ENCODE measurements at places on chromosomes 13 and 19.

DNA sequence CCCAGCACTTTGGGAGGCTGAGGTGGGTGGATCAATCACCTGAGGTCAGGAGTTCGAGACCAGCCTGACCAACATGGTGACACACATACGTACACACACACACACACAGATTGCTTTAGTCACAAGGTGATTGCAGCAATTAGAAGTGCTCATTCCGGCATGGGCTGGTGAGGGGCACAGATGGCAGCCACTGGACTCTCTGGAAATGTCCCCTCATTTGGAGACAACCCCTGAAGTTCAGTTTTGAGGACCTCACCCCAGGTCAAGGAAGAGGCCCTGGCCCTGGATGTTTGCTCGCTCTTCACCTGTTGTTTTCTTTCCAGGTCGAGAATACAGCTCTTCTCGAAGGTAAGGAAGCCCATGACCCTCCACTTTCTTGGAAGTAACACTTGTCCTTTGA lies 6.1 kb downstream of the ZNF296 start:
- DNase-seq, result no peak

DNA sequence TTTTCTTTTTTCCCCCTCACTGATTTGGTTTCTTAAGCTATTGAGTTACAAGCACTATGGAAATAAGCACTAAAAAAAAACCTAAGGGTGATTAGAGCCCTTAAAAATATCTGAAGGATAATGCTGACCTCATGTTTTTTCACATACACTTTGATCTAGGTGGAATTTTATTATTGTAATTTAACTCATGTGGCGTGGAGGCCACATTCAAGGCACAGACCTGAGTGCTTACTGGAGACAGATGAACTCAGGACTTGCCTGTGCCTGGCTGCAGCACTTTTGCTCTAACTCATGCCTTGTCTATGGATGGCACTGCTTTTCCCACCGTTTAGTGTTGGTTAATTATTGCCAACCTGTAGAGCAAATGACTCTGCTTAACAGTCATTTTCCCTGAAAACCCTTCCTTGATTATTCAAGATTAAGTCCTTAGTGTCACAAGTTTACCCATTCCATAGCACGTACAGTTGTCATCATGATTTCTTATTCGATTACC lies 541.4 kb downstream of the GPC6 start:
- DNase-seq, result no peak

DNA sequence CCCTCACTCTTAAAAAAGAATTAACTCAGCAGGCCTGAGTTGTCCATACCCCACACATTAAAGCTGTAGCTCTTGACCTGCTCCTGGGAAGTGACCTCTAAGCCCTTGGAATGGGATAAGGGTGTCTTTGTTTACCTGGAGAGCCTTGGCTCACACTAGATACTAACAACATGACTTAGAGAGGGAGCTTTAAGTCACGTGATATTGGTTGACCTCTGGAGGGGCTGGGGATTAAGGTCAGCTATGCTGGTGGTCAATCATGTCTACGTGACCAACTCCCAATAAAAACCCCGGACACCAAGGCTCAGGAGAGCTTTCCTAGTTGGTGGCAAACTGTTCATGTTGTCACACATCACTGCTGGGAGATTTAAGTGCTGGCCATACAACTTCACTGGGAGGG lies 2.9 kb downstream of the NWD1 start:
- no peak for DNase-seq

DNA sequence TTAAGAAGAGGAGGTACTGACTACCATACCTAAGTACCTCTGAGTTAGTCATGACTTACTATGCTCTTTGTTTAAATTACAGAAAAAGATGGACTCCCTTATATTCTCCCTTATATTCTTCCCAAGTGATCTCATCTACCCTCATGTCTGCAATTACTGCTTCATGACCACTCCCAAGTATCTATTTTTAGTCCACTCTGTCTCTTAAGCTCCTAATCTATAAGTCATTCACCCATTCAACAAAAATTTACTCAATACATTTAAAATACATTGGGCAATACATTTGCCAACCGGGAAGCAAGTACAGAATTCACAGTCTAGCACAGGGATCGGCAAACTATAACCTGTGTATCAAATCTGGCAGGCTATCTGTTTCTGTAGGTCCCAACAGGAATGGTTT lies 42.6 kb downstream of the KPNA3 start:
- DNase-seq, result no peak

- DNase-seq, result no peak
Observed at GRCh38 chr13:91805605-91806004, 407.2 kb downstream of the GPC5 start.

DNA sequence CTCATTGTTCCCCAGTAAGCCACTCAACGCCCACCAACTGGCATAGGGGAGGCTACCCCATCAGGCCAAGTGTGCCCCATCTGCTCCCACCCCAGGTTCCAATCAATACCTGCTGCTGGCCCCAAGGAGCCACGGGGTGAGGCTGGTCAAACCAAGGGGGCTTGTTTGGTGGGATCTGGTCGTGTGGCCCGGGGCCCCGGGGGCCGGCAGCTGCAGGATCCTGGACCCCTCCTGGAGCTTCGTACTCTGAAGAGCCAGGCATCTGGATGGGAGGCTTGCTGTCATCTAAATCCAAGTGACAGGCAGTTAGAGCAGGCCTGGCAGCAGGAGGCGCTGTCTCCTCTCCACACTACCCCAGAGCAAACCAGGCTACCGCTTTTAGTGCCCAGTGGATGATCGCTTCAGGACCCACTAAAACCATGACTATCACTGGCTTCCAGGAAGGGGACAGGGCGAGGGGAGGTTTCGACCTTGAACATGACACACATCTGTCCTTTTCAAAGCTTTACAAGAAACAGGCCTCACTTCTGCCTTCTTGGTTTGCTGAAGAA lies 14.2 kb downstream of the CHERP start:
- DNase-seq, result peak; percentile 39

DNA sequence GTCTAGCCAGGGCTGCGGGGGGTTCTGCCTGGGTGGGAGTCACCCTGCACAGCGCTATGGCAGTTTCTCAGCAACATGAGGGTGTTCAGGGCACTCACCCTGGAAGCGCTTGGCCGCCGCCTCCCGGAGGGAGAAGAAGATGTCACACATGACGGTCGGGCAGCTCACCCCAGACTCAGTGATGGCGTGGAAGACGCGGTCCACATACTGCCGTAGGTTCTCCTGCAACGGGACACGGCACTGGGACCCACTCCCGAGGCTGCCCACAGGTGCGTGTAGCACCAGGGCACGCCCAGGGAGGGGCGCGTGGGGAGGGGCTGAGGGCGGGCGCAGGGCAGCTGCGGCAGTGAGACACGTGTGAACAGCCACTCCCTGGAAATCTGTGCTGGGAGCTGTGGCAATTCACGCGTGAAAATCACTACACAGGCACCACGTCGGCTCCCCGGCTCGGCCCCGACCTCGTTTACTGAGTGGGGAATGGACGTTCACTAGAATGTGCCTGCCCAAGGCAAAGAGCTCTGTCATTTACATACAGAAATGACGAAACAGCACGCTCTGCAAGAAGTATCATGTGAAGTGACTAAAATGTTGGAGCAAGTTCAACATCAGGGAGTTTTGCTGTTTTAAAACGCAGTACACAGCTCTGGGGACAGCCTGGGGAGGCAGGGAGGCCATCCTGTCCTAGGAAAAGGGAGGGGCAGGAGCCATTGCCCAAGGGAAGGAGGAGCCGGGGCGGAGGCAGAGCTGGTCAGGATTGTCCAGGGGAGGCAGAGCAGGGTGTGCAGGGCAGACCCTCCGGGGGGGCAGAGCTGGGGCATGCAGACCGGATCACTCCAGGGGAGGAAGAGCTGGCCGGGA lies 41.5 kb upstream of the C13orf46 start:
- DNase-seq, result no peak

DNA sequence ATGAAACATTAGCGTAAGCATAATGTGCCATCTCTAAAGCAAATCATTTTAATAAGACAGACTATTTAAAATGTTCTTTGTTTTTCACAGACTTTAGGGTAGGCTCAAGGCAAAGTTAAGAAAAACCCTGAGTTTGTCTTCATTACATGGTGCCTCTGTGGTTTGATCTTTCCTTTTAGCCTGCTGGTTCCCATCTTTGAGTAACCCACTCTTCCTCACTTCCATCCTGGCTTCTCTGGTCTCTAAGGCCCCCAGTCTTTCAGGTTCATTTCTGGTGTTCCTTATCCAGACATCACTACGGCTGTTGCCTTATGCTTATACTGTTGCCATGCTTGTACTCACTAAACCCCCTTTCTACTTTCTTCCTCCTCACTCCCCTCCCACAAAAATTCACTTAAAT lies 38.4 kb downstream of the DACH1 start:
- no peak for DNase-seq
